ENCODE measurements at places on chromosomes 7 and 10.

- no peak for DNase-seq
These were observed 27.9 kb downstream of the LRRC20 start for GRCh38 chr10:70354556-70354955.

DNA sequence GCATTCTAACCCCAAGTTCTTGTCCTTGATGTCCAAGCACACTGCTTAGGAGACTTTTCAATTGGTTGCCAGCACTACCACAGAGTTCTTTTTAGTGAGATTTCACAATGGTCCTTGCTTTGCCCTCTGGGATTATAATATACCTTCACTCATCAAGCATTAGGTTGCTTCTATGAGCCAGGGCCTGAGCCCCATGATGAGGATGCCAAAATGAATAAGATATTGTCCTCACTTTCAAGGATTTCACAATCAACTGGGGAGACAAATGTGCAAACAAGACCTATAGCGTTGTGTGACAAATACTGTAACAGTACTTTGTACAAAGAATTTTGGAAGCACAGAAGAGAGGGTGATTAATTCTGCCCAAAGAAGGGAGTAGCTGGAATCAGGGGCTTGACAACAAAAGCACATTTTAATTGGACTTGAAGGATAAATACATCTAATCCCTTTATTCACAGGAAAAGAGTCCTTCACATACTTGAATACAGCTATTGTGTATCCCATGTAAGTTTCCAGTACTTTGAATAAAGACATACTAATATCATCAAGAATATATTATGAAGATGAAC, 263.6 kb upstream of the LRRN3 start:
- DNase-seq = no peak

- DNase-seq = no peak
These were observed 75.4 kb downstream of the CFTR start for GRCh38 chr7:117555260-117555659.

- no peak for DNase-seq
These were observed 162.1 kb downstream of the FANK1 start for GRCh38 chr10:126058507-126058906.

DNA sequence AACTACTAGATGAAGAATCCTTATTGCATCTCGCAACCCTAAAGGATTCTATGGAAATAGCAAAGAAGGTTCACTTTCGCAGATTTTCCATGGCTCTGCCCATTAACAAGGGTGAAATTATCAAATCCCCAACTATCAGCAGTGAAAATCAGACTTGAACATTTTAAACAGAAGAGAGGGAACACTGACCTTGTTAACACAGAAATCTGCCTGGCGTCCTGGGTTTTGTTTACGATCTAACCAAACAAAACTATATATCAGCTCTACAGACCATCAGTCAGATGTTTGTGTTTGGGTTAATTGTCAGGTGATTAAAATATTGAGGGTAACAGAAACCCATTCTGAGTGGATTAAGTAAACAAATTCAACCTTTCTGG, 1.9 kb downstream of the CTTNBP2 start:
- DNase-seq = no peak

DNA sequence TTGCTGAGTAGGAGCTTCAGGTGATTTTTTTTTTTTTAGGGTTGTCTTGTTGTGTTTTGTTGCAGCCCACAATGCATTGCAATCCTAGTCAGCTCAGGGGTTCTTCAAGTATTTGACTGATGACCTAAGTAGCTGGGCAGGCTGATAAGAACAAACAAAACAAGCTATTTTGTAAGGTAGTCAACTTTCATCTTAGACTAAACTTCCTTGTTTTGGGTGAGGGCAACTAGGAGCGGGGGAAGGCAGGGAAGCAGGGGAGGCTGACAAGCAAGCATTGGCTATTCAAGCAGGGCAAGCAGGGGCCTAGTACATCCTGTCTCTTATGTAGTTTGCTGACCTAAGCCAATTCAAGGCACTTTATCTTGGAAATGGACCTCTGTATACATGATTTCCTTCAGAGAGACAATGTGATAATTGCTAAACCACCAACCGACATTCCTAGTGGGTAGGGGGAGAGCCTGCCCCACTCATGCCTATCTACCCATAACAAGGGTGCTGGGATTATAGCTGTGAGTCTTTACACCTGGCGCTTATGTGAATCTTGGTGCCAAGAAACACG, 163.3 kb upstream of the PRKCQ start:
- no peak for DNase-seq

- no peak for DNase-seq
These were observed 58.9 kb downstream of the POLL start for GRCh38 chr10:101529207-101529606.

DNA sequence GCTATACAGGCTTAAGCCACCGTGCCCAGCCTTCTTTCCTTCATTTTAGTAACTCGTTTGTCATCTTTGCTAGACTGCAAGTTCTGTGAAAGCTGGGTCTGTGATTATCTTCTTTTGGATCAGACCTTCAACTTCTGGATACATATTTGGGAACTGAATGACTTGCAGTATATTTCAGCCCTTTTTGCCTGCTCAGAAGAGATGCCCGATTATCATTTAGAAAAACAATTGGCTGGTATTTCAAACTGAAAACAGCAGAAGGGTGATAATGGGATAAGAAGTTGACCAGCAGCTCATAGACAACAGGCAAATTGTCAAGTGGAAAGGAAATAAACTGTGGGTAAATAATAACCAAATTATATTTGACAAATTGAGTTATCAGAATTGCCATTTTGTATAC, 14.6 kb downstream of the RSBN1L start:
- no peak for DNase-seq

- DNase-seq = no peak
These were observed 564.1 kb upstream of the KCND2 start for GRCh38 chr7:119708891-119709290.

- no peak for DNase-seq
These were observed 24.0 kb downstream of the WAPL start for GRCh38 chr10:86497621-86498020.

DNA sequence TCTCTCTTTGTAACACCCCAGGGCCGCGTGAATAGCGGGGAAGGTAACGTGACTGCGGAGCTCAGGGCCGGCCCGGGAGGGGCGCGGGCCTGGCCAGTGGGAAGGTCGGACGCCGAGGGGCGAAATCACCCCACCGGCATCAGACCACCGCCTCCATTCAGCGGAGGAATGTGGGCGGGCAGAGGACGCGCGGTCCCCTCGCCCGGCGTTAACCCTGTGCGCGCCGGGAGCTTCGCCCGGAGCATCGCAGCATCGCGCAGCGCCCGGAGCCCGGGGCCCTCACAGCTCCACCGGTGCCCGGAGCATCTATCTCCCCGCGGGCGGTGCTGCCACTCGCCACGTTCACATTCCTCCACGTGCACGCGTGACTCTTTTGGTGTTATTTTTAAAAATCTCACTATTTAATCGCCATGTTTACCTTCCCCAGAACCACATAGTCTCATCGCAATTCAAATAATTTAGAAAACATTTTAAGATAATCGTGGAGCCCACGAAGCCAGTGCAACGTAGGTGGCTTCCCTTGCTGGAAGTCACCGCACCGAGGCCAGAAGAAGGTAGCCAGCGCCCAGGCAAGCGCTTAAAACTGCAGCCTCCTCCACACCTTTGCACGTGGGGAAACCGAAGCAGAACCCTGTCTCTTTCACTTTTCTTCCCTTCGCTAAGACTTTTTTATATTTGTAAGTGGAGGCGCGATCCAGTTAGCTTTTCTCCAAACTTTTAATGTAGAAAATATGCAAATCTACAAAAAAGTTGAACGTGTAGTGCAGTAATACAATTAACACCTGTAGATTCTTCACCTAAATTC, 21.8 kb downstream of the FGFBP3 start:
- DNase-seq = peak; percentile 25

- DNase-seq = no peak
These were observed 1.1 kb upstream of the ACTR3C start for GRCh38 chr7:150324373-150324961.

DNA sequence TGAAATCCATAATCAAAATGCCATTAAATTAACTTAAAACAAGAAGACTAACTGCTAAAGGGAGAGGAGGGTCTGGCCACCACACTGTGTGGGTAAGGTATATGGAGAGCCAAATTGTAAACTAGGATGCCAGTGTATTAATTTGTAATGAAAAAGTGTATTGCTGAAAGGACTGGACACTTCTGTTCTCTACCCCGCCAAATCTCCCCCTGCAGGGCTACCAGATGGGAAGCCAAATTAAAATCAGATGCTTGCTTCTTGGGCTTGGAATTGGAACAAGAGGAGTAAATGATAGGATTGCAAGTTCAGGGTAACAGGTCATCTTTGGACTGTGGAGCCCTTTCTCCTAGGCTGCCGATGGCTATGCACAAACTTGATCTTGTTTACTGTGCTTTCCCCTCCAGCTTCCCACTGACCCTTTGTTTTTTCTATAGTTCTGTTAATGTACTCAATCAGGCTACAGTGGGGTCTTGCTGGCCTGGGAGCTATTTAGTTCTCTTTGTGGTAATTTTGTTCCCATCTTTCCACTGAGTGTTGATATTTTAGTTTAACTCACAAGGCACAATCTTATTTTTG, 932.1 kb upstream of the C7orf33 start:
- DNase-seq = no peak

DNA sequence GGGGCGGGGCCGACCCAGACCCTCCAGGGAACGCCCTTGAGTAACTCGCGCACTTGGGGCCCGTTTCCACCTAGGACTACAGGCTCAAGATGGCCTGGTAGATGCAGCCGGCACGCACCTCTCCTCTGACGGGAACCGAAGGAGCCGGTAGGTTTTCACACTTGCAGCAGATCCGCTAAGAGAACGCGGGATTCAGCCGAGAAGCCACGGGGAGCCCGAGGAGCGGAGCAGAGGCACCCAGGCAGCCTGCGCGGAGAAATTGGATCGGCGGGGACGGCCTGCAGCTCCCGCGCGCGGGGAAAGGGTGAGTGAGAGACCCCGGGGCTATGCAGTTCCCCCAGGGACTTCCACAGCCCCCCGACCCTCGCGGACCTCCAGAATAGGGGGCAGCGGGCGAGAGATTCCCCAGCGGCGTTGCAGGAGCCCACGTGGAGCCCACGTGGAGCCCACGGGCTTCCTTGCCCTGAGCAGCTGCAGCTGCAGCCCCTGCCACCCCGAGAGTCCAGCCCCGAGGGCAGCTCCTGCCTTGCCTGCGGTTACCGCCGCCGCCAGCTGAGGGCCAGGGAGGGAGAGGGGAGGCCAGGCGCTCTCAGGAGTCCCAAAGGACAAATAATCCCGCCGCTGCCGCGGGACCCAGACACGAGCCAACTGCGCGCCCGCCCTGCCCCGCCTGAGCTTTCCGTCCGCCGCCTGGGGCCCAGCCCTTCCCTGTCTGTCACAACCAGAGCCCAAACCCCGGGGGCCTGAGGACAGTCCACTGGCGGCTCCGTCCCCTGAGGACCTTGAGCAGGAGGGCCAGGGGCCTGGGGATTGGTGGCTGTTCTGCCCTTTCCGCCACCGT, 13.1 kb downstream of the IFT22 start:
- DNase-seq = peak; percentile 40

DNA sequence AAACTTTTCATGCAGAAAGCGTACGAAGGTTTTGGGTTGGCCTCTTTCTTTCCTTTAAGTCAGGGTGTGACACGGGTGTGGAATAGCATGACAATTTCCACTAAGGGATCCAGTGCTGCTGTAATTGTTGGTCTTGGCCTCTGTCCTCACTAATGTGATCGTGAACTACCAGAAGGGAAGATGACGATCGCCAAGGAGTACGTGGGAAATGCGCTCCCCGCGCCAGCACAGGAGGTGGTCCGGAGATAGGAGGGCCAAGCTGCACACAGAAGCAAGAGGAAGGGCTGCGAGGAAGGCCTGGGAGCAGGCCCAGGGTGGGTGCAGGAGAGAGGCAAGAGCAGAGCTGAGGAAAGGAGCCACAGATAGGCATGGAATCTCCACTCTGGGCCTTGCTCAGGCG, 79.7 kb upstream of the PODXL start:
- no peak for DNase-seq

DNA sequence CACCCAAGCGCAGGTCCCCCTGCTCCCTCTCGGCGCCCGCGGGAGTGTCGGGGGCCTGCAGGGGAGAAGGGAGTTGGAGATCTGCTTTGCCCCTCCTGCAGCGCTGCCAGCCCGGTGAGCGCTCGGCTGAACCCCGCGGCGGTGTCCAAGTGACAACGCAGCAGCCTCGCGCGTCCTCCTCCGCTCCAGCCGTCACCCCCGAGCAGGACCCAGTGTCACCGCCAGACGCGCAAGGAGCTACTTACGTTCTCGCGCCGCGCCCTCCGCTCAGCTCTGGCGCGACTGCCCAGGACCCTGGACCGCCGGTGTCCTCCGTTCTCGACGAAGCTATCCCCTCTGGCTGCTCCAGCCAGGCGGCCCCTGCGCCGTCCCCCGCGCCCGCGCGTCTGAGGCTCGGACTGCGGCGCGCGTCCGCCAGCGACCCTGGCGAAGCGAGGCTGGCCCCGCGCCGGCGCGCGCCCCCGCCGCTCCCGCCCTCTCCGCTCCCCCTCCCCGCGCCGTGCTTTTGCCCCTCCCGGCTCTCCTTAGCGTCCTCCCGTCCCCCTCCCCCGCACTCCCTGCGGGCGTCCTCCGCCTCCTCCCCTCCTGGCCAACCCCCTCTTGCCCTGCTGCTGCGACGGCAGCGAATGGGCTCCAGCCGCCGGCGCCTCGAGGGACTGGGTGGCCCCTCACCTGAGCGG, at the start of gene NRCAM:
Gene NRCAM, minus strand, starts transcription at position 439 of the 680 bp plus-strand sequence. CDS start 216,372 bp downstream, outside the sequence.
- DNase-seq = no peak

DNA sequence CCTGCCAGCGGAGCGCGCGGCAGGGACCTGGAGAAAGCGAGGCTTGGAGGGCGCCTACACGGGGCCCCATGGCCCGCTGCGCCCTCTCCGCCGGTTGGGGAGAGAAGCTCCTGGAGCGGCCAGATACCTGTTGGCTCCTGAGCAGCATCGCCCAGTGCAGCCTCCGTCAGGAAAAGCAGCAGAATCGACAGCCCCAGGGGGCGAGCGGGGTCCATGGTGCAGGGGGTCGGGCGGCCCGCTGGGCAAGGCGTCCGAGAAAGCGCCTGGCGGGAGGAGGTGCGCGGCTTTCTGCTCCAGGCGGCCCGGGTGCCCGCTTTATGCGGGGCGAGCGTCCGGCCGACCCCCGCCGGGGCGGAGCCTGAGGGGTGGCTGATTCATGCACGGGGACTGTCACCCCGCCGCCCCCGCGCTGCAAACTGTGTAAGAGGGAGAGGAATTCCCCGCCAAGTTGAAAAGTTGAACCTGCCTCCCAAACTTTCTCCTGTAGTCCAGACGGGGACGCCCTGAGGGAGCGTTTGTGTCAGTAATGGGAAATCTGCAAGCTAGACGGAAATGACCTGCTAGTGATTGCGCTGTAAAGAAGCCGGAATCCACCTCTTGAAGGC, at the start of gene TFPI2:
Gene TFPI2, minus strand, starts transcription at position 290 of the 605 bp plus-strand sequence. Its CDS starts 75 bp downstream, at position 215.
- DNase-seq = no peak

DNA sequence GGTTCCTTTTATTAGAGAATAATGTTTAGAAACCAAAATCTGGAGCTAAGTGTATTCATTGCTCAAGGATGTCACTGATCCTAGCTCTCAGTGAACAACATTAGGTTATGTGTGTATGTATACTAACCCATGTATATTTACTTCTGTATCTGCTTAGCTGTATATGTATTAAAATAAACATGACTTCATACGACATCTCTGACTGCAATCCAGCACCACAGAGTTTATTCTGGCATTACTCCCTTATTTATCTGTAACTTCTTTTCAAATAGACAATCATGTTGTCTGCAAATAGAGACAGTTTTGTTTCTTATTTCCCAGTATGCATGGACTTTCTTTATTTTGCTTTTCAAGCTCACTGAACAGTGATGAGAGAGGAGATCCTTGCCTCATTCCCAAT, 441.0 kb upstream of the NFE2L3 start:
- DNase-seq = no peak

GRCh38 chr7:140295224-140295738, 103.0 kb downstream of the SLC37A3 start:
- no peak for DNase-seq

All from activated CD4-positive, alpha-beta T cell treated with anti-CD3 and anti-CD28 coated beads for 4 hours (primary cell).